Stimulated activated CD4-positive, alpha-beta T cell treated with anti-CD3 and anti-CD28 coated beads, Interleukin-1b, Interleukin-23, amount 100 ng/mL, for 24 hours (primary cell): ENCODE measurements at places on chromosomes 4 and X.

DNA sequence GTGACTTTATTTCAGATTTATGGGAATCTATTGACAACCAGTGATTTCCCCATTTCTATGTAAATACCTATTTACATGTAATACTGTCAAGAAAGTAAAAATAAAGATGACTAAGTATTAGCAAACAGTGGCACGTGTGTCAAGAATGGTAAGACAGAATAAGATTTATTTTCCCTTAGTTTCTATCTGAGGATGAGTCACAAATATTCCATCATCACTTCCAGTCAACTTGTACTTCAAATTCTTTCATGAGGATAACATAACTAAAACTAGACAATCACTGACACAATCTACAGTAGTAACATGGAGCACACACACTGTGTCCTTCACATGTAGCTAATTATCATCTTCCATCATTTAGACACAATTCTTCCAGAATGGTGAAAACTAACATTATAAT, 625.3 kb upstream of the PCDH7 start:
- DNase-seq: no peak

GRCh38 chr4:185958094-185958747, 110.7 kb upstream of the TLR3 start:
- no peak for DNase-seq

GRCh38 chr4:3358656-3359055, 65.8 kb downstream of the RGS12 start:
- no peak for DNase-seq

GRCh38 chr4:102411408-102411807, 66.1 kb upstream of the SLC39A8 start:
- no peak for DNase-seq

- no peak for DNase-seq
Measured at GRCh38 chr4:104901438-104901837, 245.2 kb upstream of the TET2 start.

DNA sequence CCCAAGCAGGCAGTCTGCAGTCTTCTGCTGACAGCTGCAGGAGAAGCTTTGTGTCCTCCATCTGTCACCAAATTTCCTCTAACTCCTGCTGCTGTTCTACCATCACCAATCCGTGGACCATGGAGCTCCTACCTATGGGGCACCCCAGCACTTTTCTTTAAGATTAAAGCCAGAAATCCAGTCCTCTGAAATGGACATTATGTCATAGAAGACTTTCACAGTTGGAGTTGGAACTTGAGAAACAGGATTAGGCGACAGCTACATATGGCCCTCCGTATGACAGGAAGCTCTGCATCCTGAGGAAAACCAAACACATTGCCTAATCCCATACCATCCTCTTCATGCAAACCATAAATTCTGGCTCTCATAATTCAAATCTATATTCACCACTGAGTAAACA, 470.6 kb upstream of the GALNTL6 start:
- no peak for DNase-seq

GRCh38 chr4:5755161-5755560, 44.2 kb downstream of the EVC start:
- DNase-seq: no peak
